ENCODE measurements at places on chromosomes 7 and 10. TPM values are rescaled to one million over a fixed set of nuclear protein-coding genes. Genes with fewer than 3 reads are reported as not detected.

Gene EXOSC1
- 47.4 TPM for total RNA-seq

DNA sequence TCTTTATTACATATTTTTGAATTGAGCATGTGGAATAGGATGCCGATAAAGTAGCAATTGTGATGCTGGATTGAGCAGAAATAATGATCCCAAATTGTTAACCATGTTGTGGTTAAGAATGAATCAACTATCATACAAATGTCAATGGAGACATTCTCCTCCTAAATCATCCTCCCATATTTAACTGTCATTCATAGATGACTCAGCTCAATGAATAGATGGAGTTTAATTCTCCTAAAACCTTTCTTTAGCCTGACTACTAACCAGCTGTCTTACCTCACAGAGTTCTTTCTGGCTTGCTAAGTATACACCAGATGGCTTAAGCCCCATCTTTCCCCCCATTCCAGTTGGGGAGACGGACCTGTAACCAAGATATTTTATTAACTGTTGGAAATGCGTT is 23.4 kb upstream of the NPS start:
- DNase-seq = no peak
- H3K27ac ChIP-seq = no peak overlapping the region
- no peak overlapping the region for H3K4me3 ChIP-seq

DNA sequence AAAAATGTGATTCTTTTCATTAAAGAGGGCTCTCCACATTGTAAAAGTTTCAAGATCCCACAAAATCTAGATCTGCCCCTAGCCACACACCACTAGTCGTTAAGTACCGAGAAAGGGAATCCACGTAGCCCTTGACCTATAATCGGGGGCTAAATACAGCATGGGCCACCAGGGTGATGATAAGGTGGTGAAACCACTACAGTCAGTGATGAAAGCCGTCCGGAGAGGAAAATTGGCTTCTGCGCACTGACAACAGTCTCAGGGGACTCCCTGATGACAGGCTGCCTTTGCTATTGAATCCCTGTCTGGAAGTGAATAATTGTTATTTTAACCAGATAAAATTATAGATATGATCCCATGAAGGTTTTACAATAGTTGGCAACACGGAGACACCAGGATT is 4.6 kb downstream of the TECTB start:
- H3K4me1 ChIP-seq = peaks cover 14% of the 10 kb centered on the region
- H3K4me3 ChIP-seq = no peak overlapping the region
- H3K27ac ChIP-seq = peak overlapping the region; percentile 50
- no peaks in the 10 kb centered on the region for H3K36me3 ChIP-seq

DNA sequence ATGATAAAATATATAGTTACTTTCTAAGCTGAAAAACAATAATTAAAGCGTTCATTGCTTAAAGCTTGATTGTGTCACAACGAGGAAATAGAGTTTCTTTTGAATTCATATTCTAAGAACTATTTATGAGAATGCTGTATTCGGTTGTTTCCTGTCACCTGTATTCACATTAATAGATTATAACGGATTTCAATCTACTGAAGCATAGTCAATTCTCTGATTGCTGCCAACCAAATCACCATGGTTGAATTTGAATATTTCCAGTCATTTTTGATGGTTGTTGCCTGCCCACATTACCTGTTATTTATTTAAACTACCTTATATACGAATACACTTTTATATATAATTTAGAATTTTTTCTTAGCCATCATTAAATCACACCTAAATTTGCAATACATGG is 22.0 kb downstream of the IL2RA start:
- no peak overlapping the region for H3K4me3 ChIP-seq
- H3K27me3 ChIP-seq = peaks cover 42% of the 10 kb centered on the region
- DNase-seq = no peak
- no peaks in the 10 kb centered on the region for H3K4me1 ChIP-seq
- H3K27ac ChIP-seq = no peak overlapping the region

DNA sequence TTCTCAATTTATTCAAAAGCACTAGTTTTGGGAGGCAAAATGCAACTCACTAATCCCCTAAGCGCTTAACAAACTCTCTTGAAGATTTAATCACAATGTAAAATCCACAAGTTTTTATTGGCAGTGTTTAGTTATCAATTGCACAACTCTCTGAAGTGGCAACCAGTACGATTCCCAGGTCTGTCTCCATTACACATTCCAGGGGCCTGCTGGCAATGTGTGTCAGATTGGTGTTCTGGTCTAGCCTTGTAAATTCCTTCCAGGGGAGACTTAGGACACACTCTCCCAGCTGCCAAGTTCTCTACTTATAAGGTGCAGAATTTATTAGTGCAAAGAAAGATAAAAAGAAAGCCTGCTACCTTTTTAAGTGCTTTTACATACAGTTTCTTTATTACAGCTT is 164.7 kb upstream of the HPS1 start:
- H3K27ac ChIP-seq = no peak overlapping the region
- no peak overlapping the region for H3K4me3 ChIP-seq
- no peaks in the 10 kb centered on the region for H3K27me3 ChIP-seq
- H3K36me3 ChIP-seq = no peaks in the 10 kb centered on the region

Gene RNF32
- under 0.01 TPM for total RNA-seq

GRCh38 chr7:43725251-43725650 is 4.1 kb downstream of the COA1 start:
- H3K4me3 ChIP-seq = no peak overlapping the region
- DNase-seq = no peak
- peaks cover 21% of the 10 kb centered on the region for H3K4me1 ChIP-seq

Gene LRRC61
- 1.8 TPM for total RNA-seq

- no peaks in the 10 kb centered on the region for H3K36me3 ChIP-seq
- H3K4me1 ChIP-seq = no peaks in the 10 kb centered on the region
- H3K4me3 ChIP-seq = no peak overlapping the region
- peaks cover 13% of the 10 kb centered on the region for H3K27me3 ChIP-seq
These were observed 12.7 kb downstream of the MRC1 start for GRCh38 chr10:17821893-17822292.

DNA sequence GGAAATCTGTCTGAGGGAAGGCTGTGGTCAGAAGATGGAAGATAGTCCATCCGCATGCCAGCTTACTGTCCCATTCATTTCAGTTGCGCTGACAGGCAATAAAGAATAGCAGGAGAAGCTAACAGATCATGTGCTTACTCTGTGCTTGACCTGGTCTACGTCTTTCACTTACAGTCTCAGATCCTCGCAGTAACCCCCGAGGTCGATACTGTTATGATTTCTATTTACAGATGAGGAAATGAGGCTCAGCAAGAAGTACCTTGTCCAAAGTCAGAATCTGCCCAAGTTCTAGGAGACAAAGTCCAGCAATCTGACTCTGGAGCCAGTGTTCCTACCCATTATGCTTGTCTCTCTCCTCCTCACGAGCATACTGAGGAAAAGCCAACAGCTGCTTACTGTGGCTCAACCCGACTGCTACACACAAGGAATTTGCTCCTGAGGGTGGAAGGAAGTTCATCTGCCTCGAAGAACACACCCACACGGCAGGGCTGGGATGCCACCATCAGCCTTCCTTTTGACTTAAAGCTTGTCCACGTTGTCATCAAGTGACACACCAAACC is 74.2 kb downstream of the MINPP1 start:
- peak overlapping the region; percentile 76 for H3K27ac ChIP-seq
- peaks cover 17% of the 10 kb centered on the region for H3K4me1 ChIP-seq
- peak; percentile 8 for DNase-seq
- peak overlapping the region; percentile 54 for H3K4me3 ChIP-seq
- H3K27me3 ChIP-seq = no peaks in the 10 kb centered on the region

GRCh38 chr10:115818012-115818411 is 455.0 kb downstream of the GFRA1 start:
- no peaks in the 10 kb centered on the region for H3K4me1 ChIP-seq
- H3K4me3 ChIP-seq = peak overlapping the region; percentile 65
- H3K27me3 ChIP-seq = no peaks in the 10 kb centered on the region
- no peak overlapping the region for H3K27ac ChIP-seq

- peak overlapping the region; percentile 39 for H3K27ac ChIP-seq
- DNase-seq = peak; percentile 79
- H3K36me3 ChIP-seq = no peaks in the 10 kb centered on the region
- no peaks in the 10 kb centered on the region for H3K27me3 ChIP-seq
- peaks cover 10% of the 10 kb centered on the region for H3K4me1 ChIP-seq
- no peak overlapping the region for H3K4me3 ChIP-seq
These were observed 70.2 kb upstream of the FERD3L start for GRCh38 chr7:19215412-19215811.

DNA sequence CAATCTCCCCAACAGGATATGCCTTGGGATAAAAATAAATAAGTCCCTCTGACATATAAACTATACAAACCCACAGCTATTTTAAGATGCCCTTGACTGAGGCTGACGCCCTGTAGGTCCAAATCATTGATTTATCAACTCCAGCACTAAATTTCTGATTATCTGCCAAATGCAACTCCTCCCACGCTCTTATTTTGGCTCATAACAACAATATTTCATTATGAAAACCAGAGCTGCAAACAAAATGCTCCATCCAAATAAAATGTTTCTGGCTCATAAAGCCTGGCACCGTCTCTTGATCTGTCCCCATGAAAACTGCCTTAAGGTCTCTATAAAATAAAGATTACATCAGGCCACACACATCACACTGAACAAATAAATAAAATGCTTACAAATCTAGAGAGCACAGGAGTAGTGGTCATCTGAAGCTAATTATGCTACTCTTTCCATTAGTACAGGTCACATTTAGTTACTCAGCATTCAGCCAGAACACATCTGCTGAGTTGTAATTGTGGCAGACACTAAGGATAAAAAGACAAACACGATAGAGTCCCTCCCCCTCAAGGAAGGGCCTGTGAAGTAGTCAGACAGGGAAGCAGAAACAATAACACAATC is 28.8 kb downstream of the CACUL1 start:
- no peaks in the 10 kb centered on the region for H3K36me3 ChIP-seq
- DNase-seq = no peak
- H3K4me1 ChIP-seq = peaks cover 13% of the 10 kb centered on the region
- H3K27ac ChIP-seq = no peak overlapping the region
- no peak overlapping the region for H3K4me3 ChIP-seq

Gene TCAF2
- total RNA-seq = 1.8 TPM

- H3K4me1 ChIP-seq = no peaks in the 10 kb centered on the region
- no peaks in the 10 kb centered on the region for H3K36me3 ChIP-seq
- no peak for DNase-seq
- H3K27me3 ChIP-seq = no peaks in the 10 kb centered on the region
- H3K27ac ChIP-seq = no peak overlapping the region
These were observed 250.4 kb downstream of the ELMO1 start for GRCh38 chr7:37198041-37198905.

- H3K4me3 ChIP-seq = peak overlapping the region; percentile 39
- peaks cover 8% of the 10 kb centered on the region for H3K36me3 ChIP-seq
- no peaks in the 10 kb centered on the region for H3K27me3 ChIP-seq
These were observed 6.3 kb downstream of the ZNF503 start for GRCh38 chr10:75395066-75395931.

Gene MRLN
- total RNA-seq = not detected

DNA sequence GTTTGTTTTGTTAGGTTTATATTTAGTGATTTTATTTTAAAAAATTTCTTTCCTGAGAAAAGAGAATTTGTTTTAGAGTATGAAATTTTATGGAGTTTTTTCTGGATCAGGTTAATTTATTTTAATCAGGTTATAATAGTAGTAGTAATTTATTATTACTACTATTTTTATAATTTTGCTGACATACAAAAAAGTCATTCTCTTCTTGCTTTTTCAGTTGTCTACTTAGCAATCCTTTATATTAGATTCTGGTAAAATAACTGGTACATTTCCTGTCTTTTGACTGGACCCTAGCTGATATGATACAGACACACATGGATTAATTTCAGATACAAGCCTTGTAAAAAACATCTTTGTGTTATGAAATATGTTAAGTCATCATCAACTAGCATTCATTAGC is 5.3 kb downstream of the CASD1 start:
- H3K36me3 ChIP-seq = no peaks in the 10 kb centered on the region
- H3K27me3 ChIP-seq = no peaks in the 10 kb centered on the region
- H3K4me1 ChIP-seq = peaks cover 11% of the 10 kb centered on the region
- H3K4me3 ChIP-seq = no peak overlapping the region
- DNase-seq = no peak

Gene PNLIP
- not detected for total RNA-seq

Gene TUBB8
- not detected for total RNA-seq

GRCh38 chr10:71767420-71768035 is 5.8 kb downstream of the VSIR start:
- peak overlapping the region; percentile 96 for H3K27ac ChIP-seq
- no peaks in the 10 kb centered on the region for H3K27me3 ChIP-seq
- peak; percentile 91 for DNase-seq
- peak overlapping the region; percentile 5 for H3K4me3 ChIP-seq
- peaks cover 86% of the 10 kb centered on the region for H3K4me1 ChIP-seq
- H3K36me3 ChIP-seq = no peaks in the 10 kb centered on the region

- H3K4me1 ChIP-seq = no peaks in the 10 kb centered on the region
- H3K27ac ChIP-seq = no peak overlapping the region
- no peak overlapping the region for H3K4me3 ChIP-seq
- H3K27me3 ChIP-seq = no peaks in the 10 kb centered on the region
- no peaks in the 10 kb centered on the region for H3K36me3 ChIP-seq
These were observed 55.4 kb upstream of the LMTK2 start for GRCh38 chr7:98051118-98051744.

DNA sequence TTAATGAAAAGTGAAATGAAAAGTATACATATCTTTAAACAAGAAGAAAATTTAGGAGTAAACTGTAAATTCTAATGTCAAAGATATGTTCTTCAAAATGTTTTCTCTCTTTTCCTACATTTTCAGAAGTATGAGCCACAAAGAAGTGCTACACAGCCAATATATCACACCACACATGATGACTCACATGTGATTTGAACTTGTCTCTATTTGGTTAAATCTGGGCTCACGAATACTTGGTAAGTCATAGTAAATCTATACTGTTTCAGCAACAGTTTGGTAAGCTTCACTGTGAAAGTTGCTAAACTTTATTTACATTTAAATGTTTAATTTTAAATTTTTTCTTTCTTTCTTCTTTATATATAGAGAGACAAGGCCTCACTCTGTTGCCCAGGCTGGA is 380.6 kb upstream of the IGFBP3 start:
- no peak overlapping the region for H3K4me3 ChIP-seq
- DNase-seq = no peak
- H3K4me1 ChIP-seq = peaks cover 4% of the 10 kb centered on the region
- H3K27me3 ChIP-seq = no peaks in the 10 kb centered on the region

GRCh38 chr10:121466424-121466823 is 131.8 kb downstream of the FGFR2 start:
- H3K27ac ChIP-seq = no peak overlapping the region
- H3K36me3 ChIP-seq = no peaks in the 10 kb centered on the region
- H3K4me3 ChIP-seq = no peak overlapping the region
- no peaks in the 10 kb centered on the region for H3K4me1 ChIP-seq
- DNase-seq = no peak
- H3K27me3 ChIP-seq = no peaks in the 10 kb centered on the region

- DNase-seq = no peak
- H3K36me3 ChIP-seq = no peaks in the 10 kb centered on the region
- no peak overlapping the region for H3K4me3 ChIP-seq
- H3K27ac ChIP-seq = no peak overlapping the region
- H3K27me3 ChIP-seq = no peaks in the 10 kb centered on the region
- H3K4me1 ChIP-seq = no peaks in the 10 kb centered on the region
These were observed 99.0 kb downstream of the ADRA2A start for GRCh38 chr10:111175787-111176186.

- peaks cover 13% of the 10 kb centered on the region for H3K4me1 ChIP-seq
- peak; percentile 79 for DNase-seq
- H3K27ac ChIP-seq = peak overlapping the region; percentile 91
- no peaks in the 10 kb centered on the region for H3K27me3 ChIP-seq
These were observed 18.6 kb downstream of the FOXK1 start for GRCh38 chr7:4700577-4701235.
